Pulmonary artery endothelial cell (primary cell): ENCODE measurements at places on chromosomes 2 and 18.

DNA sequence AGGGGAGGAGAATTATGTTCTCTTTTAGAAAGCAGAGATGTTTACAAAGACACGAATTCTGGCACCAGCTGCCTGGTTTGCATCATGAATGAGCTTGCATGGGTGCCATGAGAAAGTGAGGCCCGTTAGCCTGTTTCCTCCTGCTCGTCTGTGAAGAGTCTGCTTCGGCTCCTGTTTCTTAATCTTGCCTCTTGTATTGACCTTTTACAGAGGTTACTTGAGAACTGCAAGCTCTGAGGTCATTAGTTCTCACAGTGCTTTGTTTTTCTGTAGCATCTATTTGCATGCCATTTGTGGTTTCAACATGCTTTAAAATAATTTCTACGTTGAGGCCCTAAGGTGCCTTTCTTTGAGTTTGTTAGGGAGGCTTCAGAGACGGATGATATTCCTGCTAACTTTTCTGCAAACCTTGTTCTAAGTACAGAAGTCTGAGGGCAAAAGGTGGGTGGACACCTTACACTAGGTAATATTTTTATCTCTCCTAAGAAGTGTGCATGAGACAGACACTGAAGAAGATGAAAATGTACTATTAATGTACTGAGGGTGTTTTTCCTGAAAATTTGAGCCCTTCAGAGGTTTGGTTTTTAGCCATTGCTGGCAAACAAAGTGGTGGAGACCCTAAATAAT, 53.4 kb upstream of the LINC00305 start:
- DNase-seq, result no peak

DNA sequence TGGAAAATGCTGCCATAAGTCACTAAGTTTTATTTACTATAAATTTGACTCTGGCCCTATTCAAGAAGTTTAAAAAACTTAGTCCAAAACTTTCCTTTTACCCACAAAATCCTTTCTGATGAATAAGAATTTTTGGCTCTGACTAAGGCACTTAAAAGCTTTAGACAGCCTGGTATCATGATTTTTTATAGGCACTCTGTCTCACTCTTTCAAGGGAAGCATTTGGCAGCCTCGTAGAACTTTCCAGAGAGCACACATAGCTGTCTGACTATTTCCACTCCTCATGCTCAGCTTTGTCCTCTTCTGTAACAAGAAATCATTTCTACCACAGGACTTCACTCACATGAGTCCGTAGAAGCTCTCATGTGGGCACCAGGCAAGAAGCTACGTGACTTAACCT, 32.3 kb upstream of the XDH start:
- DNase-seq, result no peak

DNA sequence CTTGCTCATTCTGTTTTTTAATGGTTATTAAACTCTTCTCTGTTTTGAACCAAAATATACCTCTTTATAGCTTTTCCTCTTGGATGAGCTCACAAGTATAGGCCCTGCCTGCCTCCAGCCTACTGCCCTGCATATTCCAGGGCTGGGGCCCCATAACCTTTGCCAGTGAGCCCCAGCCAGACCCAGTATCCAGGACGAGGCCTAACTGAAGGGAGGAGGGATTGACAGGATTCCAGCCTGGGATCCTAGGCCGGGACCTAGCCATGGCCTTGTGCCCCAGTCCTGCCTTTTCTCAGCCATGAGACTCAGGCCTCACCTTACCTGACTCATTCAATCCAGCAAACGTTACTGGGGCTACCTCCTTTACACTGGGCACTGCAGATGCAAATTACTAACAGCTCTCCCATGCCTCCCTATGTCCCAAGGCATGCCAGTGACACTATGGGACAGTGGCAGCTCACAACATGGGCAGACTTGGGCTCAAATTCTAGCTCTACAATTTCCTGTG, 159.2 kb downstream of the DDX1 start:
- no peak for DNase-seq

- DNase-seq, result no peak
These were observed 258.9 kb upstream of the FBXO11 start for GRCh38 chr2:48165070-48165753.

GRCh38 chr18:51400721-51401120, 203.2 kb upstream of the MEX3C start:
- DNase-seq, result no peak

DNA sequence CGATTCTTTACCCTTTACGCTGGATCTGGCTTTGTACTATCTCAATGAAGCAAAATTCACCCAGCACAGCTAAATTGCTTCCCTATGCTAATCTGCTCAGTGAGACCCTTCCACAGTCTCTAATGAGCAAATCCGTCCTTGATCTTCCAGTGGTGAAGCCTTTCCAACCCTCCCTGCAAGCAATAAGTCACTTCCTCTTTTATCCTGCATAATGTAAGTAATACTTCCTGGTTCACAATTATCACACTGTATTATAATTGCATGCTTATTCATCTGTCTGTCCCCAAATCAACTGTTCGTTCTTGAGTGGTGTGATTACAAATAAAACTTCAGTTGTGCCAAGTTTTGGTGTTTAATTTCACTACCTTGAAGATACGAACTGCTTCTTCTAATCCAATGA, 404.0 kb downstream of the ADCYAP1 start:
- no peak for DNase-seq

DNA sequence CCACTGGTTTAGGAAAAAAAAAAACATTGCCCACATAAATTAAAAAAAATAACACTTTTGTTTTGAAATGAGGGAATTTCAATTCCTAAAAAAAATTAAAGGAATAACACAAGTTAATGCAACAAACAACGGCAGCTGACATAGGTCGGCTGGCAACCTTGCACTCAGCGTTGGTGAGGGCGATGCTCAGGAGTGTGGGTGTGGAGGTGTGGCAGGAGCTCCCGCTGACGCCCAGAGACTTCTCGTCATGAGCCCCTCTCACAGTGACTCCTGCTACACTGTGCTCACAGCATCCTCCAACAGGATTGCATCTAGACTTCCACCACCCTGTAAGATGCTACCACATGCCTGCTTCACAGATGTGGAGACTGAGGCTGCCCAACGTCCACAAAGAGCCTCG, 150.3 kb upstream of the PXDN start:
- no peak for DNase-seq
